ENCODE measurements at places on chromosomes 13 and 19.

DNA sequence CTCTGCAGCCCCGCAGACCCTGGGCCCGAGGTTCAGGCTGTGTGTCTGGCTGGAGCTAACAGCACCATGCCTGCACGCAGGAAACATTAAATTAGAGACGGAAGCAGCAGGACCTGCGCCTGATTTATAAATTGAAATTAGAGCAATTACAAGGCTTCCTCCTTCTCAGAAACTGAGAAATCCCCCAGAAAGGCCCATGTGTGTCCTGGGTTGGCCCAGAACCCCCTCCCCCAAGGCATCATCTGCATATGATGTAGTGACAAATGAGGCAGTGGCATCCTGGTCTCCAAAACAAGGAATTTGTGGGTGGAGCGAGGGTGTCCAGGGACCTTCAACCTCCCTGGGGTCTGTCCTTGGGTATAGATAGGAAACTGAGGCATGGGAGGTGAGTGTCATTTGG is 27.2 kb upstream of the SEMA6B start:
- DNase-seq: no peak

DNA sequence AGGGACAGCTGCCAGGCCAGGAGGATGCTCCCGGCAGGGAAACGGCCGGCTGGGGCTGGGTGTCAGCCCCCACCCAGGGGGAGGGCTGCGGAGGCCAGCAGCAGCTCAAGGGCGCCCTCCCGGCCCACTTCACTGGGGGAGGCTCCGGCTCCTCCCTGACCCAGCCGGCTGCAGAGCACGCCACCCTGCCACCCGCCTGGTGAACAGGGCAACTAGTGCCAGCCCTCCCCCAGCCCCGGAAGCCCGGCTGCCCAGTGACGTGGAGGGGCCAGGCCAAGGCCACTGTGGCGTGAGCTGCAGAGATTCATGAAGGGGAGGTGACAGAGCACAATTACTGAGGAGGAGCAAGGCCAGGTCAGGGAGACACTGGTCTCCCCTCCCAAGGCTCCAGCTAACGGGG is 14.7 kb downstream of the REXO1 start:
- DNase-seq: no peak

- no peak for DNase-seq
Observed at GRCh38 chr13:26965952-26966700, 205.5 kb downstream of the USP12 start.

DNA sequence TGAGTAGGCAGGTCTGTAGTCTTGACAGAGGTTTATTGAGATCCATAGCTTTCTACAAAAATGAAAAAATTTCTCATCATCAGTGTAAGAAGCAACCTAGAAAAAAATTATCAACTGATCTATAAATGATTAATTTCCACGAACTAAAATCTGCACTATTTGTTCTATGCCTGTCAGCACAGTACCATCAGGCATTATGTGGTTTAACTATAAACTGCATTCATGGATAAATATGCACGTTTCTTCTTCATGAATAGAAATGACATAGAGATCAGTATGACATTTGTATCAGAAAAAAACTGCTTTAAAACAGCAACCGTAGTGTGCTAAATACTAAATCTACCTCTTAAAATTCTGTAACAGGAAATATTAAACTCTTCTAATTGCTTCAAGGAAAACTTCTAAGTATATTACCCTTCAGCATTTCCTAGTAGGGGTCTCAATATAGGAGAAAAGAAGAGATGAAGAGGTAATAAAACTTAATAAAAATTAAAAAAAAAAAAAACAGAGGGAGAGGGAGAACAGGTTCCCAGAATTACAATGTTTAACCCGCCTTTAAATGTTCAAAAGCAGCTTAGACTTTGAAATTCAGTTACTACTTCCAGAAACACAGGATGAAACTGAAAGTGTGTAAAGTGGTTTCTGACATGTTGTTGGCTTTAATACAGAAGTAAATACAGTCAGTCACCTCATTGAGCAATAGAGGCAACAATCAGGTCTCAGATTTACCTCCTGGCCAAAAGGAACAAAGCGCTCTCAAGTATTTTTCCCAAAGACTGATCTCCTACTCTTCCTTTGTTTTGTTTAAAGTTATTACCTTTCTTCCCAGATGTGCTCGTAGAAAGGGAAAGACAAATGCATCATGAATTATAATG is 144.4 kb downstream of the DIAPH3 start:
- no peak for DNase-seq

- no peak for DNase-seq
Observed at GRCh38 chr13:82593239-82593638, 1289.0 kb downstream of the SLITRK1 start.

GRCh38 chr13:51807041-51807440 is 3.1 kb upstream of the DHRS12 start:
- no peak for DNase-seq

GRCh38 chr19:17248011-17248776 is 2.5 kb upstream of the NR2F6 start:
- no peak for DNase-seq

- no peak for DNase-seq
Observed at GRCh38 chr13:28568286-28568685, 73.4 kb upstream of the FLT1 start.

GRCh38 chr19:35293363-35293739 is 1.4 kb downstream of the MAG start:
- DNase-seq: no peak

GRCh38 chr13:113040597-113041292 is 64.8 kb upstream of the F7 start:
- no peak for DNase-seq

- no peak for DNase-seq
Observed at GRCh38 chr19:23203841-23204344, 46.3 kb downstream of the ZNF724 start.

GRCh38 chr13:93687261-93687660 is 460.7 kb downstream of the GPC6 start:
- no peak for DNase-seq

GRCh38 chr13:23777575-23777870 is 111.7 kb downstream of the MIPEP start:
- DNase-seq: no peak

DNA sequence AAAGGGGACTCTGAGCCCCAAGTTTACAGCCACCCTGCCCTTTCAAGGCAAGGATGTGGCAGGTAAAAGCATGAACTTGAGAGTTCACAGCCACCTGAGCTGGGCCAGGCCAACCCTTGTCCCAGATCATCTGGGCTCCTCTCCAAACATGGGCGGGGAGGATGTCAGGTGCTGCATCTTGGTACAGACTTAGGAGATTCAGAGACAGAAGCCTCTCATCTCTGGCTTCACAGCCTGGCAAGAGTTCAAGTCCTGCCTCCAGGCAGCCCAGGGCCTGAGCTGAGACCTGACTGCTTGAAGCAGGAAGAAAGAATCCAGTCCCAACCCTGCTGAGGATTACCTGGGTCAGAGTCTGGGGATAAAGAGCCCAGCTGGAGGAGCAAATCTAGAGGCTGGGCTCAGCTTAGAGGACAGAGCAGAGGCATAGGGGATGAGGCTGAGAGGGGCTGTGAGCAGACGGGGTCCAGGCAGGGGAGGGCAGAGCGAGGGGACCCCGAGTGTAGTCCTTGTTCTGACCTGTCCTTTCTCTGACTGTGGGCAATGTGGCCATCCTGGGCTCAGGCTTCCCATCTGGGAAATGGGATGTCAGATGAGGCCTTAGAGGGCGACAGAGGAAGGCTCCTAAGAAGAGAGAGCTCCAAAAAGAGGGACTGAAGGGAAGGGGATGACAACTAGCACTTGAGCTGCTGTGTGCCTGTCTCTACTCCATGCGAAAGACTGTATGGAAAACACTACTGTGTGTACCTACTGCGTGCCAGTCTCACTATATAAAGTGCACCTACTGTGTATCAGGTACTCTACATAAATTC is 6.6 kb upstream of the OR10H5 start:
- no peak for DNase-seq

DNA sequence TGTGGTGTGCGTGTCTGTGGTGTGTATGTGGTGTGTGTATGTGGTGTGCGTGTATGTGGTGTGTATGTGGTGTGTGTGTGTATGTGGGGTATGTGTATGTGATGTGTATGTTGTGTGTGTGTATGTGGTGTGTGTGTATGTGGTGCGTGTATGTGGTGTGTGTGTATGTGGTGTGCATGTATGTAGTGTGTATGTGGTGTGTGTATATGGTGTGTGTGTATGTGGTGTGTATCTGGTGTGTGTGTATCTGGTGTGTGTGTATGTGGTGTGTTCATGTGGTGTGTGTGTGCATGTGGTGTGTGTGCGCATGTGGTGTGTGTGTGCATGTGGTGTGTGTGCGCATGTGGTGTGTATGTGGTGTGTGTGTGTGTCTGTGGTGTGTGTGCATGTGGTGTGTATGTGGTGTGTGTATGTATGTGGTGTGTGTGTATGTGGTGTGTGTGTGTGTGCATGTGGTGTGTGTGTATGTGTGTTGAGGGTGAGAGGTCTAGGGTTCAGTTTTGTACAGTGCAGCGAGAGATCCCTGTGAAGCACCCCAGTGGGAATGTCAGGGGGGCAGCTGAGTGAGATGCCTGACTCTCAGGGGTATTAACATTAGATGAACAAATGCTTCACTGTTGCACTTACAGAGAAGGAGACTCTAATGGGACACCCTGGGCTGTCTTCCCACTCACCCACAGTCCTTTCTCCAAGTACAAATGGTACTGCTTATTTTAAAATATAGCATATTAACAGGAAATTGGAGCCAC is 61.3 kb upstream of the MEDAG start:
- DNase-seq: no peak

GRCh38 chr13:91135968-91136367 is 211.5 kb upstream of the MIR17HG start:
- DNase-seq: no peak

DNA sequence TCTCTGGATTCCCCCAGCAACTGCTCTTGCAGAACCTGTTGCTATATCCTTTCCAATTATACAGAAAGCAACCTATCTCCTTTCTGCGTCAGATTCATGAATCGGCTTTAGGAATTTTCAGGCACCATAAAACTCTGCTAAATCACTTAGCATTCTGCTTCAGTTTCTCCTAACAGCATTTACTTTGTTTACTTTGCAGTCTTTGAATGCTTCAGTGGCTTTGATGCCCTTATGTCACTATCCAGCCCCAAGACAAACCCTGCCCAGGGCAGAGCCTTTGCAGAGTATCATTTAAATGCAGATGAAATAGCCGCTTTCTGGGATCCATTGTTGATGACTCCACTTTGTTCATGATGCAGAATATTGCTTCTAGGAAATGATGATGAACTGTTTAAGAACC is 43.1 kb downstream of the SLITRK1 start:
- no peak for DNase-seq

GRCh38 chr13:99601535-99601934 is 100.3 kb downstream of the TM9SF2 start:
- DNase-seq: no peak

DNA sequence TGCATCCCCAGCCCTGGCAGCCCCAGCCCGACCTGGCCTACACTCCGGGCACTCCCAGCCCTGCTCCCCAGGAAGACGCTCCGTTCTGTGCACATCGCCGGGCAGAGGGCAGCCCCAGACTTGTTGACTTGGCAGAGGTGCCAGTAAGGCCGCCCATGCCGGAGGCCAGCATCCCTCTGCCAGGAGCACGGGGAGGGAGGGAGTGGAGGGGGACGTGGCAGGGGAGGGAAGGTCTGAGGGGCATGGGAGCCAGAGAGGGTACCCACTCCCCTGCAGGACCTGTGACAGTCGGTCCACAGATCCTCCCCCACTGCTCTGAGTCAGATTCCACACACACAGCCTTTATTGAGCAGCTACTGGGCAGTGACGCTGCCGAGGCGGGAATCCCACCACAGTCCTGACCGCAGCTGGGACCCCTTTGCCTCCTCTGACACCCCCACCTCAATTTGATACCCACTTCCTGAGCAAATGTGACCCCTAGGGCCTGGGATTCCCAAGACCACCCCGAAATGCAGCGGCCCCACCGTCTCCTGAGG is 1.9 kb upstream of the NKPD1 start:
- DNase-seq: no peak

GRCh38 chr19:56094449-56094848 is 26.6 kb downstream of the ZNF787 start:
- DNase-seq: no peak

GRCh38 chr13:75896271-75896670 is 260.1 kb downstream of the LMO7 start:
- DNase-seq: no peak

DNA sequence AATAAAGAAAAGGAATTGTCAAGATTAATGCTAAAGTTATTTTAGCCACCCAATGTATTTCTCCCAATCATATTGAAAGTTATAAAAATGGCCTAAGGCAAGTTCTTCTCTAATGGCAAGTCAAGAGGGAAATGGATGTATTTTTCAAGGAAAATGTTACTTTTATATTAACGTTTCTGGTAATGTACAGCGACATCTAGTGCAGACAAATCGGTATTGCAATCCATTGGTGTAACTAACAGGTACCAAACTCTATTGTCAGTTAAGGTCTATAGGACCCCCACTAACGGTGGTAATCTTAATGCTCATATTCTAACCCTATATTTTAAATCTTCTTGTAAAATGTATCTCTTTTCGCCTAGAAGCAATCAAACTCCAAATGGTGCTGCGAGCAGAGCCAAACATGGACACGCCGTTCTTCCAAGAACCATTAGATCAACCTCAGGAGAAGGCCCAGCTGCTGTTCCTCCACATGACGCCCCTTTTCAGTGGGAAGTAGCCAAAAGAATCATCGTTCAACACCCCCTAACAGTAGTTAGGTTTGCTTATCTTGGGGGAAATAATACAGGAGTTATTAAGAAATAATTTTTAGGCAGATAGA is 98.5 kb upstream of the PABPC3 start:
- DNase-seq: no peak

GRCh38 chr13:71721104-71721503 is 145.9 kb downstream of the DACH1 start:
- DNase-seq: no peak

DNA sequence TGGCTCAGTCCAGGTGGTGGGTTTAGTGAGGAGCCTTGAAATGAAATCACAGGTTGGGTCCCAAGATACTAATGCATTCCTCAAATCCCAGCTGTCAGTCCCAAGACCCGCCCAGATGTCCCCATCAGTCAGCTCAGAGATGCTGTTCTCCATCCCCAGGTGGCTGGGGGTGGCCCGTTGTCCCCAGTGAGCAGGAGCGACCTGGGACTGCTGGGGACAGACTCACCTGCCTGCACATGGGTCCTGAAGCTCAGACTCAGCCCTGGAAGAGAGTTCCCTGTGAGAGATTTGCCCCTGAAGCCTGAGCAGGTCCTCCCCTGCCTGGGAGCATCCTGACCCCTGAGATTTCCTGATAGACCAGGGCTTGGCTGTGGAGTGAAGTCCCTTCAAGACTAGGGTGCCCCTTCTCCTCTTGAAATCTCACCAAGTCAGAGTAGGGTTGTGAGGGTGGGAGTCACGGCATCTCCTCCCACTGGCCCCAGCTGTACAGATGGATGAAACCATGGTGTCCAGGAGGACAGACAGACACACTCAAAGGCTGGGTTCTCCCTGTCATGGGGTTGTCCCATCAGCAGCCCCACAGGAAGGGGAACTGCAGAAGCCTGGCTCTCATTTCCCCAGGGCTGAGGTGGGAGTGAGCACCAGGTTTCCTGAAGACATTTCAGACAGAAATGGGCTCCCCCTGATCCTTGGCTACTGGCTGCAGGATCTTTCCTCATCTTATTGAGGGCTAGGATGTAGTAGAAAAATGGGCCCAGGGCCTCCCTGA is 14.4 kb downstream of the LILRA5 start:
- no peak for DNase-seq
